ENCODE measurements at places on chromosomes 3 and 15.

DNA sequence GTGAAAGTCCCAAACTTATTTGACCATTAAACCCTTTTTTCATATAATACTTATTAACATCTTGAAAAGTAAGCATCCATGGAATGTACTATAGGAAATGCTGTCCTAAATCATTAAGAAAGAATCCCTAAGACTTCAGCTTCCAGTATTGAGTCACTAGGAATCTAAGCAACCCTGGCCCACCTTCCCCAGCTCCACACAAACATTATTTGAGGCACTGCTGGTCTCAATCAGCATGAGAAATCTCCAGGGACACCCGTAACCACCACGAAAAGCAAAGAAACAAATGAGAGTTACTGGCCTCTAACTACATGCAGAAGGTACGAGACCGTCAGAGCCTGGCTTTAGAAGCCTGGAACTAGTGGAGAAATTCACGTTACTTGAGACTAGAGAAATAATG is 68.2 kb downstream of the POLQ start:
- no peak for DNase-seq

- DNase-seq: no peak
Observed at GRCh38 chr15:49890689-49891088, 228.3 kb downstream of the ATP8B4 start.

DNA sequence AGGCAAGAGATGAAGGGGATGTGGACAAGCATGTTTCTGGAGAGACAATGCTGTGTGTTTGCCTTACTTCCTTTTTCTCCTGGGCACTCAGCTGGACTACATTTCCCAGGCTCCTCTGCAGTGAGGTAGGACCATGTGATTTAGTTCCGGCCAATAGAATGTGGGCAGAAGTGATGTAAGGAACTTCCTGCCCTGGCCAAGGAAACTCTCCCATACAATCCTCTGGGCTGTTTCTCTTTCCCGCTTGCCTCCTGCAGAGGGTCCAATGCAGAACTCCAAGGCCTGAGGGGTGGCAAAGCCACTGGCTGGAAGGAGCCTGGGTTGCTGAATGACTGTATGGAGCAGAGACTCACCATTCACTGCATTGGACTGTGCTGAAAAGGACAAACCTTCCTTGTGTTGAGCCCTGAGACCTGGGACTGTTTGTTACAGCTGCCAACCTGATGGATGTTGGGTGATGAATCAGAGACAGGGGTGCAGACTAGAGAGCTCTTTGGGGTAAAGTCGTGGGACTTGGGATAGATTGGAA is 82.7 kb upstream of the SLC6A6 start:
- peak; percentile 52 for DNase-seq

DNA sequence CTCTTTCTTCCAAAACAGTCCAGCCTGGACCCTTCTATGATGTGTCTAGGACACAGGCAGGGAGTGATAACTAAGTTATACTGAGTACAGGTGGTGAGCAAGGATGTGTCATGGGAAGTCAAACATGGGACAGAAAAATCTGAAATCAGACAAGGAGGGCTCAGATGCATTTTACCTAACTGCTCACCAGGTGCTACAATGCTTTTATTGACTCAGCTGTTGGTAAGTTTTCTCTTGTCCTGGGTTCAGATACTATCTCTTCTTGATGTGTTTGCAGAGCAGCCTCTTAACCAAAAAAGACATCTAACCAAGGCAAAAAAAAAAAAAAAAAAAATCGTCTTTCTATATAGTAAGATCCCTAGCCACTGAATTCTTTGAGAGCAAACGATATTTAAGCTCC is 378.6 kb downstream of the VPS13C start:
- DNase-seq: no peak

DNA sequence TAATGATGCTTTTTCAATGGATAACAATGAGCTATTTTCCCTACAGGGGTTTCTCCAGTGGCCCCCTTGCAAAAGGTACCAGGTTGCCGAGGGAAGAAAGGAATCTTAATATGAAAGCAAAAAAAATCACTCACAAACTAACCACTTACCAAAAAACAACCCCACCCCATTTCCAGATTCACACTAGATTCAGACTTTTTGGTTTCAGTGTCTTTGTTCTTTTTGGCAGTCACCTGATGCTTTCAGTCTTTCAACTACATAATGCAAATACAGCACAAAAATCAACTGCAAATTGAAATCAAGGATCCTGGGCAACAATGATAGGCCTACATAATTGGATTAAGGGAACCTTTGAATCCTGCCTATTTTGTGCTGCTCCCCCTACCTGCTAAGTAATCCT is 71.1 kb upstream of the RAP2B start:
- peak; percentile 43 for DNase-seq

DNA sequence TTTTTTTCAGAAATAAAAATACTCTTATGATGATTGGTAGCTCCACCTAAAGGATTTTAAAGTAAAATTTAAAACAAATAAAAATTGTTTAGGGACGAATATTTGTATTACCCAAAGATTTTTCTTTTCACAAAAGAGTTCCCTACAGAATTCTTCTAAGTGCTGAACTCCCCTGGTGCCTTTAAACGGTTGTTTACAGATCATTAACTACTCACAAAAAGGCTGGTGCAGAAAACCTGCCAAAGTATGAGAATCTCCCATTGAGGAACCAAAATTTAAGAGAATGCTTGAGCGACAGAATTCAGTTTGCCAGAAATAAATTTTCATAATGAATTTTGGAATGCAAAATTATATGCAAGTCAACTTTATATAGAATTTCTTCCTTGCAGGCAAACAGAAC is 497.8 kb upstream of the NR2F2 start:
- DNase-seq: no peak

GRCh38 chr3:155647206-155647605 is 97.7 kb downstream of the PLCH1 start:
- DNase-seq: no peak

DNA sequence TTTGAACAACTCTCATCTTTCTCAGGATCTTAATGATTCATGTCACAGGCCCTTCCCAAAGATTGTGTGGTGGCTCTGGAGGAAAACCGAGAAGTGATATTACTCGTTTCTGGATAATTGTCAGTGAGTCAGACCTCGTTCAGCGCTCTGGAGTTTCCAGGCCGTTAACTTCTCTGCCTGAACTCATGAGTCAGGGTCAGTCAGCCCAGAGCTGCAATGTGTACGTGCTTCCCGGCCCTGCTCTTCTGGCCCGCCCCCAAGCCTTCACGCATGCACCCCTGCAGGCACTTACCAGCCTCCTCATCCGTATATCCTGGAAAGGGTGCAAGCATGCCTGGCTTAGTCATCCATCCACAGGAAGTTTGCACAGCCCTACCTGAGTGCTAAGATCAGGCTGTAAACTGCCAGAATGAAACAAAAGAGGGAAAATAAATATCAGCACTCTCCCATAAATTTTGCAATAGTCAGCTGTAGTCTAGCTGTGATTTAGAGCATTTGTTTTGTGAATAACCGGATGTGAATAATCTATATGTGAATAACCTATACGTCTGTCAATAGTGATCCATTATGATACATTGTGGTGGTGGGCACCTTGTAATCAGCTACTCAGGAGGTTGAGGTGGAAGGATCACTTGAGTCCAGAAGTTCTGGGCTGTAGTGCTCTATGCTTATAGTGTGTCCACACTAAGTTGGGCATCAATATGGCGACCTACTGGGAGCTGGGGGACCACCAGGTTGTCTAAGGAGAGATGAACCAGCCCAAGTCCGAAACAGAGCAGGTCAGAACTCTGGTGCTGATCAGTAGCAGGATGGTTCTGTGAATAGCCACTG is 35.3 kb upstream of the SEMA4B start:
- peak; percentile 45 for DNase-seq

DNA sequence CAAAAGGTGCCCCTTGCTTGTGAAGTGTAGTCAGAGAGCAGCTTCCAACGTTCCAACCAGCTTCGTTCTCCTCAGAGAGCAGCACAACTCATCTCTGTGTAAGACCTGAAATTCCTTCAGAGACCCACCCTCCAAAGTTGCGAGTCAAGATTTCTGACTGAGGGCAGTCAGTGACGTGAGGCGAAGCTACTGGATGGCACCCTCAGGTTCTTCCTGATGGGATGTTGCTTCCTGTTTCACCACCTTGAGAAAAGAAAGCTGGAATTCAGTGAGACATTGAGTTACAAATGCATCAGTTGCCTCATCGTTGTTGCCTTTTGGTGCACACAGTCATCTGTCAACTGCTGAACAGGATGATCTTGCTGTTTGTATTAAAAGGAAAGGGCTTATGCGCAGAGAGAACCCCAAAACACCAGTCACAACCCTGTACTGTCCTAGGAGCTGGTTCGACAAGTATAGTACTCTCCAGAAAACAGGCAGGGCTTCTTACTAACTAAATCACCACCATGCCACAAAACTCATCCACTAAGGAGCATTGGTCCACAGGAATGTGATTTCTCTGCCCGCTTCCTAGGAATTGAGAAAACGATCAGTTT is at the start of gene CERS3:
Gene CERS3, minus strand, starts transcription at position 118 of the 596 bp plus-strand sequence. CDS start 27,101 bp downstream, outside the sequence.
- no peak for DNase-seq

DNA sequence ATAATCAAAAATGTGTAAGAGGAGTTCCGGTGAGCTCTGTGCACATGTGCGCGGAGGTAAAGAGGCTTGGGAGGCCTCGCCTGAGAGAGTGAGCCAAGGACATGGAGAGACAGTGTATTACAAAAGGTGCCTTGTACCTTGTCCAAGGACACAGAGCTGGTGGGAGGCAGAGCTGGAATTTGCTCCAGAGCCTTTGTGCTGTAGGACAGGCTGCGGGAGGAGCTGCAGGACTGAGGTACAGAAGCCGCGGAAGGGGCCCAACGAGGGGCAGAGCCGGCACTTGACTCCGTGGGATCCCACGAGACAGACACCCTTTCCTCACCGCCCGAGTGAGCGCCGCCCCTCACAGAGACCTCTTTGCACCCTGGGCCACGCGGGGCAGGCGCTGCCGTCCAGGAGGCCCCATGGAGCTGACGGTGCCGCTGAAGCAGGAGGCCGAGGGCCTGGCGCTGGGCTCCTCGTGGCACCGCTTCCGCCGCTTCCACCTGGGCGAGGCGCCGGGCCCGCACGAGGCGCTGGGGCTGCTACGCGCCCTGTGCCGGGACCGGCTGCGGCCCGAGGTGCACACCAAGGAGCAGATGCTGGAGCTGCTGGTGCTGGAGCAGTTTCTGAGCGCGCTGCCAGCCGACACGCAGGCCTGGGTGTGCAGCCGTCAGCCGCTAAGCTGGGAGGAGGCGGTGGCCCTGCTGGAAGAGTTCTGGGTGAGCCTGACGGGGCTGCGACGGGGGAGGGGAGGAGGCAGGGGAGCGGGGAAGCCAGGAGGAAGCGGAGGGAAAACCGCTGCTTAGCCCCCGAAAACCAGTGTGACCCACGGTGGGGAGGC is 68.7 kb downstream of the SLTM start:
- DNase-seq: peak; percentile 24

DNA sequence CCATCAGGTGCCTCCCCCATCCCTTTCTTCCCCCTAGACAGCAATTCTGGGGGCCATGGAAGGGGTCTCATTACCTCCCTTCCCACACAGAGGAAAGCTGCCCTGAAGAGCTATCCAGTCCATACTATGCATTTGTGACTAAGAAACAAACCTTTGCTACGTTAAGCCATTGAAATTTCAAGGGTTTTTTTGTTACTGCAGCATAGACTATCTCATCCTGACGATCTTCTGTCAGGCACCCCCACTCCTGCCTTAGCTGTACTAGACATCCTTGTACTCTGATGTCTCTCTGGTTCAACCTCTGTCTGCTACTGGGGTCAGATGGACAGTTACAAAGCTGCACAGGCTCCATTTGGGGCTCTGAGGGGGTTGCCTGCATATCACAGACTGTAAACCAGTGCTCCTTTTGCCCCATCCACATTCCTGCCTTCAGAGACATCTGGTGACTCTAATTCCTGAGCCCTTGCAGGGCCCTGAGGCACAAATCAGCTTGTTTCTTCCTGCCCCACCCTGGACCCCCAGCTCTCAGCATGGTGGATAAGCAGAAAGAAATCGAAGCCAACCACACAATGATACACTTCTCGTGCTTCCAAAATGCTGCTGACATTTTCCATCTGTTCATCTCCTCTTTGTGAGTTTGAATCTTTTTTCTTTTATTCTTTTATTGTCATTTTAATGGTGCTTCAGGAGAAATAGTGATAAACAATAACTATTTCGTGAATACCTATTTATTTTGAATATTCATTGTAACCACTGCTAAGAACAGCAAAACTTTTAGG is 21.6 kb upstream of the NSMCE3 start:
- DNase-seq: no peak
